Sciatic nerve (tissue), 2 donors: ENCODE measurements at places on chromosomes 2 and 18. TPM values are rescaled to one million over a fixed set of nuclear protein-coding genes. Genes with fewer than 3 reads are reported as not detected.

The DSG1 gene
- total RNA-seq, result 0.04 TPM

The NPHP1 gene
- 8.3 TPM for total RNA-seq

The ALLC gene
- total RNA-seq, result 7.6 TPM

The CDK5R2 gene
- not detected for total RNA-seq

The PRSS56 gene
- total RNA-seq, result not detected

The SLC35F6 gene
- total RNA-seq, result 27.6 TPM

The PLEK gene
- 21.0 TPM for total RNA-seq

The CENPA gene
- 0.31 TPM for total RNA-seq

The KANSL1L gene
- 55.9 TPM for total RNA-seq

The ACTG2 gene
- total RNA-seq, result 4.4 TPM

The ABCG5 gene
- not detected for total RNA-seq

The KCNE4 gene
- total RNA-seq, result 7.3 TPM

The ANKRD29 gene
- 21.5 TPM for total RNA-seq

The TGOLN2 gene
- total RNA-seq, result 109 TPM

The DSG4 gene
- total RNA-seq, result not detected

The COL3A1 gene
- total RNA-seq, result 191 TPM

The DQX1 gene
- not detected for total RNA-seq

The LYPD6B gene
- total RNA-seq, result not detected

The ANKRD36C gene
- total RNA-seq, result 81.0 TPM

The GULP1 gene
- 70.1 TPM for total RNA-seq

The PDE6D gene
- total RNA-seq, result 20.9 TPM

The TCF4 gene
- 204 TPM for total RNA-seq

The METTL8 gene
- total RNA-seq, result 23.8 TPM

The SERPINB3 gene
- not detected for total RNA-seq

The IL36A gene
- not detected for total RNA-seq

The ZC3H6 gene
- total RNA-seq, result 37.7 TPM

The IGFBP2 gene
- total RNA-seq, result 40.2 TPM

The PAX3 gene
- not detected for total RNA-seq

The CYS1 gene
- total RNA-seq, result 9.3 TPM

The HMSD gene
- total RNA-seq, result 7.8 TPM

The GPR45 gene
- not detected for total RNA-seq
